ENCODE measurements at places on chromosomes 3 and 15. TPM values are rescaled to one million over a fixed set of nuclear protein-coding genes. Genes with fewer than 3 reads are reported as not detected.

FRMD5 gene
- total RNA-seq, result not detected

ATP13A5 gene
- total RNA-seq, result not detected

DUOXA1 gene
- not detected for total RNA-seq

SLC12A1 gene
- not detected for total RNA-seq

EIF2A gene
- total RNA-seq, result 67.2 TPM

PLA2G4F gene
- 1.9 TPM for total RNA-seq

IQCH gene
- total RNA-seq, result 0.60 TPM

BTLA gene
- 0.13 TPM for total RNA-seq

ISL2 gene
- total RNA-seq, result not detected

SLC35G2 gene
- total RNA-seq, result 2.1 TPM

RAB8B gene
- total RNA-seq, result 7.2 TPM

ANKUB1 gene
- total RNA-seq, result not detected

ANKRD34C gene
- total RNA-seq, result not detected

CPEB1 gene
- 1.6 TPM for total RNA-seq

TYRO3 gene
- 1.6 TPM for total RNA-seq

WDR5B gene
- 1.8 TPM for total RNA-seq

MYO5C gene
- total RNA-seq, result 2.1 TPM

CD200R1 gene
- total RNA-seq, result 0.59 TPM

RBPMS2 gene
- total RNA-seq, result 2.5 TPM

MUC4 gene
- not detected for total RNA-seq

NMD3 gene
- 53.4 TPM for total RNA-seq

AHSG gene
- not detected for total RNA-seq

SOX2 gene
- total RNA-seq, result not detected

PLSCR5 gene
- not detected for total RNA-seq

MKRN2OS gene
- total RNA-seq, result not detected

CHAC1 gene
- total RNA-seq, result 243 TPM

CCDC39 gene
- total RNA-seq, result 0.81 TPM

MYEF2 gene
- 1.3 TPM for total RNA-seq

GOLGA8R gene
- total RNA-seq, result 0.88 TPM

C3orf22 gene
- not detected for total RNA-seq

KLHL6 gene
- 0.50 TPM for total RNA-seq

IL17RE gene
- 0.20 TPM for total RNA-seq

SPINK8 gene
- total RNA-seq, result not detected

MORC1 gene
- total RNA-seq, result not detected

CCR8 gene
- not detected for total RNA-seq

TMEM212 gene
- total RNA-seq, result not detected

DPPA2 gene
- not detected for total RNA-seq

FBN1 gene
- total RNA-seq, result 22.0 TPM

KNG1 gene
- total RNA-seq, result 0.26 TPM

Measured in psoas muscle (tissue), 8 donors.